Gastroesophageal sphincter (tissue), 4 donors: ENCODE measurements at places on chromosomes 4 and X.

DNA sequence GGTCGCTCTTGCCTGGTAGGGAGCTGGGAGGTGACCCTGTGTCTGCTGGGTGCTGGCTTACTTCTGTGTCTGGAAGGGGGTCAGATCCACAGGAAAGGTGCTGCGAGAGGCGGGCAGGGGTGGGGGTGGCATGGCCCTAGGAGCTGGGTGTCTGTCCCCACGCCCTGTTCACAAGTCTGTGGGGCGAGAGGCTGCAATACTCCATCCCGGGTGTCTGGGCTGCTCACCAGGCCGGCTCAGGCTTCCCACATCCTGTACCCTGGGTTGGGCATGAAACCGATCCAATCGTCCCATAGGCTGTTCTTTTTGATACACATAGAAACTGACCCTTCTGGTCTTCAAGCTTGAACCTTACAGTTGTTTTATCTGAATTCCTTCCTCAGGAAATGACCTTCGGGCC, 993 bp upstream of the CTAG2 start:
- H3K27me3 ChIP-seq, result no peaks in the 10 kb centered on the region
- no peak overlapping the region for H3K4me3 ChIP-seq
- H3K36me3 ChIP-seq, result no peaks in the 10 kb centered on the region

DNA sequence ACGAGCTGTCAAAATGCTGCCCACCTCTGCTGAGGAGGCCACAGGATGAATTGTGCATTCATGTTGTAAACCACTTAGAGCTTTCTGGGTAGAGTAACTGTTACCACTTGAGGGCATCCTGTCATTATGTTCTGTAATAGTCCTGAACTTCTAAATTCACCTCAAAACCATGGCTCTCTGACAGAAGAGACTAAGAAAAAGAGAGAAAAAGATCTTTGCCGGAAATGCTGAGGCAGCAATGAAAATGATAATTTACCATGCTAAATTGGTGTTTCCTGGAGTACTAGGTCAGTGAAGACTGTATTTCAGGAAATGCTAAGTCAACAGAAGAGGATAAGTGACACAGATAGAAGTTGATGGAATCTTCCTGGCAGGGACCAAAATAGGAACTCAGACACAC, 942.3 kb upstream of the SLIT2 start:
- no peak overlapping the region for H3K27ac ChIP-seq
- no peaks in the 10 kb centered on the region for H3K36me3 ChIP-seq
- no peak overlapping the region for H3K4me3 ChIP-seq
- H3K27me3 ChIP-seq, result no peaks in the 10 kb centered on the region

GRCh38 chr4:95124906-95125504, 367.2 kb downstream of the BMPR1B start:
- H3K4me1 ChIP-seq, result no peaks in the 10 kb centered on the region
- no peak overlapping the region for H3K4me3 ChIP-seq
- H3K27ac ChIP-seq, result no peak overlapping the region

DNA sequence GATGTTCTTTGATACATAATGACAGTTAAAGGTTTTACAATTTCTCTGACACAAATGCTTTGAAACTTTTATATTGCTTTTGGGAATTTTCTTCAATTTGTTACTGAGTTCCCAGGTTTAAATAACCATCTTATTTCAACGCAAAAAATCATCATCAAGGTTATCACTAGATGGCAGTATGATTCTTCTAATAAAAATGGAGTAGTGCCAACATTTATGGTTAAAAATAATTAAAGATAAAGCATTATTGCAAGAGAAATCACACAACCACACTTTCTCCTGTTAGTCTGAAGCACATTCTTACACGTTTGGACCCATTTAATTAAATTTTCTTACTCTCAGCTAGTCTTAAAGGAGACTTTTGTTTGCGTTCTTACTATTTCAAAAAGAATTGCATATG, 611.3 kb upstream of the CPXCR1 start:
- no peaks in the 10 kb centered on the region for H3K27me3 ChIP-seq
- H3K27ac ChIP-seq, result no peak overlapping the region
- no peaks in the 10 kb centered on the region for H3K36me3 ChIP-seq
- H3K4me3 ChIP-seq, result no peak overlapping the region

- no peak overlapping the region for H3K27ac ChIP-seq
- no peaks in the 10 kb centered on the region for H3K4me1 ChIP-seq
- H3K27me3 ChIP-seq, result peaks cover 12% of the 10 kb centered on the region
- no peaks in the 10 kb centered on the region for H3K36me3 ChIP-seq
- ATAC-seq, result peak; percentile 16
Measured at GRCh38 chr4:171929477-171929876, 116.3 kb downstream of the GALNTL6 start.

DNA sequence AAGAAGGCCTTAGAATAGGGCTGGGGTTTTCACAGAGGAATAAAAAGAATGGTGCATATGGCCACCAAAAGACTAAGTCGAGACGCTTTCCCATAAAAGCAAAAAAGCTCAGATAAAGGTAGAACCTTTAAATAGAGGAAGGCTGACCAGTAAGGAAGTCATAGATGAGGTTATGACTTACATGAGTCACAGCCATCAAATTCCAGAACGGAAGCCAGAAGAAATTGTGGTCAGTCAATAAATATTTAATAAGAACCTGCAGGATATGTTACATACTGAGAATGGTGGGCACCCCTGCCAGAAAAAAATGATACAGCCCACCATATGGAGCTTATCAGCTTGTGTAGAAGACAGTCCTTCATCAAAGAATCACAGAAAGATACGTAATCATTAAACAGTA, 120.1 kb downstream of the MANBA start:
- H3K4me1 ChIP-seq, result no peaks in the 10 kb centered on the region
- H3K36me3 ChIP-seq, result no peaks in the 10 kb centered on the region
- H3K4me3 ChIP-seq, result no peak overlapping the region
- H3K27me3 ChIP-seq, result no peaks in the 10 kb centered on the region
- ATAC-seq, result no peak
- H3K27ac ChIP-seq, result no peak overlapping the region

DNA sequence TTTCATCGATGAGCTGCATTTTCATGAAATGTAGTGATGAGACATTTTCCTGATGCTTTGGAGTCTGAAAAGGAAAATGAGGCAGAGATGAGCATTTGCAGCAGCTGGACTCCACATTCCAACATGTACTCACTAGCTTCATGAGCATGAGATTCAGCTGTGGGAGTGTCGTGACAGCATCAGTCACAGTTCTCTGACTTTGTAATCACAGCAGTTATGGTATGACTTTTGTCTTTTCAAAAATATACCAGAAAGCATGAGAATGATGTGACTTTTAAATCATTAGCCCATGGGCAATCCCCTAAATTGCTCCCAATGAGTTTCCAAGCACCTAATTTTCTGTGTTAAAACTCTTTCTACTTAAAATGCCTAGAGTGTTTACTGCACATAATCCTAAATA, 18.3 kb upstream of the MSL3 start:
- H3K27me3 ChIP-seq, result no peaks in the 10 kb centered on the region
- no peak for ATAC-seq
- H3K4me1 ChIP-seq, result no peaks in the 10 kb centered on the region

DNA sequence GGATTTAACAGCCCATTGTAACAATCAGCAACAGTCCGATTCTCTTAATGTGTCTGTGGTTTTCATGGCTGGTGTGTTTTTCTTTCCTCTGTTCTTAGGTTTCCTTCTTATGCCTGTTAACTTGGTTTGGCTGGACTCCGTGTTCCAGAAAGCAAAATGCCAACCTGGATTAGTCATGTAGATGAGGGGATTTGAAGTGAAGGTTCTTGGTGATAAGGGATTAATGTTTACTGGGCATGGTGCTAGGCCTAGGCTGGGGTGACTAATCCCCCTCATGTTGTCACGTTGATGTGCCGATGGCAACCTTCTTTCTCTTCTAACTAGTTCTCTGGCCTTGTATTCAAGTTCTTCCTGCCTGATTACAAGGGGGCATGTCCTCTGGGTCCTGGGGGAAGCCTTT, 85.9 kb downstream of the REPS2 start:
- H3K4me3 ChIP-seq, result no peak overlapping the region
- peak; percentile 69 for ATAC-seq

GRCh38 chr4:162700815-162701361, 465.8 kb downstream of the NAF1 start:
- H3K27ac ChIP-seq, result no peak overlapping the region
- no peaks in the 10 kb centered on the region for H3K4me1 ChIP-seq
- ATAC-seq, result no peak
- no peaks in the 10 kb centered on the region for H3K36me3 ChIP-seq

GRCh38 chrX:74925225-74926088, at the start of gene NEXMIF:
Gene NEXMIF (minus strand): TSS chrX:74925452.
- H3K27me3 ChIP-seq, result no peaks in the 10 kb centered on the region
- peak; percentile 65 for ATAC-seq
